ENCODE measurements at places on chromosomes 5 and 9.

DNA sequence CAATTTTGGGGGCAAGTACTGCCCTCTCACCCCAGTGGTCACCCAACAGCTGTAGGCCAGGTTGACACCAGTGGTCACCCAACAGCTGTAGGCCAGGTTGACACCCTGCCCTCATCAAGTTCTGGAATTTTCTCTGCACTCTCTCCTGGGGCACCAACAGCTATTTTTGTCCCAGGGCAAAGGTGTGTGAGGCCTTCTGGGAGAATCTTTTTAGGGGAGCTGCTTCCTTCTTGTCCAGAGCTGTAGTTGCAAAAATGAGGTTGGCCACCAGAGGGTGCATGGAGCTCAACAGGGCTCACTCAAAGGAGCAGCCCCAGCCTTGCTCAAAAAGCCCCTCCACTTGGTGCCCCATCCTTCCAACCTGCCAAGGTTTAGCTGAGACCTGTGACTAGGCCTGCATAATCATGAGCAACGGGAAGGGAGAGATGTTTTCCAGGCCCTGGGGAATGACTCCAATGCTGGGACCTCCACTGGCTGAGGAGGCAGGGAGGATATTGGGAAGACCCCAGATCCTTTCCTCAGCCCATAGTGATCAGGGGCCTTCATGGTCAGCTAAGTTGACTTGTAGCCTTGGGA, 10.6 kb upstream of the P4HA2 start:
- no peak for DNase-seq

- DNase-seq: no peak
These were observed 195.3 kb downstream of the CACNA1B start for GRCh38 chr9:138072897-138073296.

DNA sequence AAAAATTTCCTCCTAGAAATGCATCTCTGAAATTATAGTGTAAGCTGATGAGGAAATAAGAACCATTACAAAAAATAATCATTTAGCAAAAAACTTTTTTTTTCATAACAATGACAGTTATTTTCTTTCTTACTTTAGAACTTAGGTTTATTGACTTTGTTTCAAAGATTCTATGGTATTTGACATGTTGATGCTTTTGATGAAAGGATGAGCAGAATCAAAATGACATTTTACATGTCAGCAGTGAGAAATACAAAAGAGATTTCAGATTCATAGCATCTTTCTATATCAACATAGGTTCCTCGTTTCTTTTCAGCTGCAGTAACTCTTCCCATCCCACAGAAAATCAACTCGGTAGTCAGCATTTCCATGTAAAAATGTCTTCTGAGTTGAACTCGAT, 1226.6 kb upstream of the C9orf72 start:
- DNase-seq: no peak

GRCh38 chr5:133406977-133407632, 205.2 kb downstream of the FSTL4 start:
- DNase-seq: no peak

GRCh38 chr5:143413958-143414669, 10.6 kb upstream of the NR3C1 start:
- no peak for DNase-seq

GRCh38 chr5:35266276-35266675, 36.0 kb upstream of the PRLR start:
- DNase-seq: no peak

GRCh38 chr5:148915224-148915817, 88.9 kb downstream of the ADRB2 start:
- no peak for DNase-seq
